Foreskin fibroblast (primary cell): ENCODE measurements at places on chromosomes 7 and 10.

DNA sequence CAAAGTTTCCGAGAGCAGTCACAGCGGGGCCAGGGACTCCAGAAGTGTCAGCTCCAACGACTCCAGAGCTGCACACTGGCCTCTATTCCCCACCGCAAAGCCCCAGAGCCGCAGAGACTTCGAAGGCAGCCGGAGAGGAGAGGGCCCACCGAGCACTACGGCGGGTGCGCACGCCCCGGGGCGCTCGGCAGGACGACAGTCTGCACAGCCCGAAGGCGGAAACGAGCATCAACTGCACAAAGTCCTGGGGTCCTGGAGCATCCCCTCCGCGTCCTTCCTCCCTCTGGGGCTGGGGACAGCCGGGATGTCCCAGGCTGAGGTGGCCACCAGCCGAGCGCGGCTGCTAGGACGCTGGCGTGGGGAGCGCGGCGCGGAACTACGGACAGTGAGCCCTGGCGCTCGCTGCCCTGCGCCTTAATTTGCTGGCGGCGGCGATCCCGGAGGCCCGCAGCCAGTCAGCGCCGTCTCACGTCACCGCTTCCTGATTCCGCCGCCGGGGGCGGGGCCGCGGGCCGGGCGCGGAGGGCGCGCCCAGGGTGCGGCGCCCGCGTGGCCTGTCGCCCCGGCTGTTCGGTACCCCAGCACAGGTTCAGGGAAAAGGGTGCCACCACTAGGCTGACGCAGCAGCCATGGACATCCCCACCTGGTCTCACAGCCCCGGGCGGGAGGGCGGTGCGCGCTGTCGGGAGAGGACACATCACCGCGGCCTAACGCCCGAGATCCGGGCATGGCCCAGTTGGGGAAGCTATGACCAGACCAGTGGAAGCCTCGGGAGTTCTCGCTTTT is at the start of gene TBX20:
Gene TBX20 (minus strand): TSS at position 391 of the 786 bp plus-strand sequence. CDS start 480 bp downstream, outside the sequence.
- peak; percentile 44 for DNase-seq

DNA sequence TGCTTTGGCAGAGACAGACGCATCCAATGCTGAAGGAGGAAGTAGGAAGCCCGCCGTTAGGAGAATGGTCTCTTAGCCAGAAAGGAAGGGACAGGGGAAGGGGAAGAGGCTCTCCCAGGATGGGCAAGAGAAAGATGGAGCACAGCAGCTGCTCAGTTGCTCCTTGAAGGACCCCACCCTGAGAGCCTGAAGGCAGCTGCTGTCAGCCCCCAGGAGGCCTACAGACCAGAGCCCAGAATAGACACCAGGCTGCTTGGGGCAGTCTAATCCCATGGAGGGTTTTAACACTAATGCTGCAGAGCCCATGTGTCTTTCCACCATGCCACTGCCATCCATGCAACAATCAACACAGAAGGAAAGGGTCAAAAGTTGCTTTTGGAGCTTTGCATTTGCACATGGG is 3.5 kb upstream of the C7orf33 start:
- DNase-seq: no peak

- DNase-seq: peak; percentile 67
These were observed at the start of gene BICC1 for GRCh38 chr10:58512491-58513187. BICC1 (plus strand) TSS chr10:58512872; CDS start chr10:58513144, 272 bp downstream.

DNA sequence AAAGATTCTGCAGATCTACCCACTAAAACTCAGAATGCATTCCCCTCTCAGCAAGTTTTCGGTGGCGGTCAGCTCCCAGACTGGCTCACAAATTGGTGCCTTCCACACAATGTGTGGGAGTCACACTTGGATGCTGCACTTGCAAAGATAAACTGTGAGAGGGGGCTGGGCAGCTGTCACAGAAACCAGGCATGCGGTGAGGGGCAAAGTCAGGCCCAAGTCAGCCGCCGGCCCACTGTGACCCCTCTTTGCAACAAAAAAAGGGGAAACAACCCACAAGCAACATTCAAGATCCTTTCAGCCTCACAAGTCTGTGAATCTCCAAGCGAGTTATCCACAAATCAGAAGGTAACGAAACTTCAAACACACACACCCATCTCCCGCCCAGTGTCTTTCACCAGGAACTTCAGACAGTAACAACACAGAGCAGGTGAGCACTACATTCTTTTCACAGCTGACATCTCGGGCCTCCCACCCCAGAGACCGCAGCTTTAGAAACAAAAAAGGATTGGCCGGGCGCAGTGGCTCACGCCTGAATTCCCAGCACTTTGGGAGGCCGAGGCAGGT is 32.0 kb downstream of the SNX8 start:
- peak; percentile 31 for DNase-seq

GRCh38 chr10:17128261-17128660 is 1.4 kb downstream of the CUBN start:
- no peak for DNase-seq

GRCh38 chr7:26046150-26046549 is 105.8 kb upstream of the NFE2L3 start:
- DNase-seq: no peak

- DNase-seq: no peak
These were observed 24.9 kb upstream of the NEBL start for GRCh38 chr10:20922033-20922432.

DNA sequence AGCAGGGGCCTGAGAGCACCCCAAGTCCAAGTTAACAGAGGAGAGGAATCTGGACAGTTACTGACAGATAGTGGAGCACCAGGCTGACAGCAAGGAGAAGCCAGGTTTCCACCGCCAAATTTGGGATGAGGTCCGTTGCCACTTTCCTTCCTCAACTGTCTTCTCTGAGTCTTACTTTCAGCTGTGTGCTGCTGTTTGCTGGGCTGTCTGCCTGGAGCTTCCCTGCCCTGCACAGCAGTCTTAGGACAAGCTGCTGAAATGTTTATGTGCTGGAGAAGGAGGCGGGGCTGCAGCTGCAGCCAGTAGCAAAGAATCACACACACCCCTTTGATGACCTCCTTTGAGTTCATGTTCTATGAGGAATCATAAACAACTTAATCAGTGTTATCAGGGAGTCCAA is 17.4 kb upstream of the CYP3A7 start:
- peak; percentile 81 for DNase-seq

GRCh38 chr7:90402785-90403173 is 482 bp upstream of the CLDN12 start:
- no peak for DNase-seq

GRCh38 chr7:94115316-94115715 is 111.2 kb upstream of the BET1 start:
- DNase-seq: no peak

DNA sequence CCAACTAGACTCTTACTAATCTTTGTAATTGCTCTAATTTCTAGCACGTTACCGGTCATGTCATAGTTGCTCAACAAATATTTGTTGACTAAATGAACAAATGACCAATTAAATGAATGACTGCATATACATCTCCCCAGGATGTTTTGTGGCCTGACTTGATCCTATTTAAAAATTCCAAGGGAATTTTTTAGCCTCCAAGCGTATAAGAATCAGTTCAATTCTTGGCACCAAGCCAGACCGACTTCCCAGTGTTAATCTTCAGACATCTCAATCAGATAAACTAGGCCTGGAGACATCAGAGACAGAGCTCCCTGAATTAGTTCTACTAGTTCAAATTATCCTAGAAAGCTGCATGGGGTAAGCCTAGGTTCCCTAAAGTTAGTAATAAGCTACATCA is 96.0 kb downstream of the GSAP start:
- DNase-seq: no peak

DNA sequence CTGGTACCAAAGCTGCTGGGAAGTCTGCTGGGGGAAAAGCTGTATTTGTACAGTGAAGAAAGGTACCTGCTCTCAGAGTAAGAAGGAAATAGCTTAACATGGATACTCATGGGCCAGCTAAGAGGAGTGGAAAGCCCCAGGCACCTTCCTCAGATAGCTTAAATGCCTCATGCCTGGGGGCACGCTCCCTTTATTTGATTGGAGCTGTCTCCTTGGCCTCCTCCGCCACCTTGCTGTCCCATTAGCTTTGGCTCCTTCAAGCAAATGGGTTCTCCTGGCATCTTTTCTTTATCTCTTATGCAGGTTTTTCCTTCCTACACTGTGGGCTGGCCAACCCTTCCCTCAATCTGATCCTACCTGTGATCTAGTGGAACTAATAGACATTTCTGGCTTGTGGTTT is 318.5 kb downstream of the SH2D4B start:
- DNase-seq: no peak

DNA sequence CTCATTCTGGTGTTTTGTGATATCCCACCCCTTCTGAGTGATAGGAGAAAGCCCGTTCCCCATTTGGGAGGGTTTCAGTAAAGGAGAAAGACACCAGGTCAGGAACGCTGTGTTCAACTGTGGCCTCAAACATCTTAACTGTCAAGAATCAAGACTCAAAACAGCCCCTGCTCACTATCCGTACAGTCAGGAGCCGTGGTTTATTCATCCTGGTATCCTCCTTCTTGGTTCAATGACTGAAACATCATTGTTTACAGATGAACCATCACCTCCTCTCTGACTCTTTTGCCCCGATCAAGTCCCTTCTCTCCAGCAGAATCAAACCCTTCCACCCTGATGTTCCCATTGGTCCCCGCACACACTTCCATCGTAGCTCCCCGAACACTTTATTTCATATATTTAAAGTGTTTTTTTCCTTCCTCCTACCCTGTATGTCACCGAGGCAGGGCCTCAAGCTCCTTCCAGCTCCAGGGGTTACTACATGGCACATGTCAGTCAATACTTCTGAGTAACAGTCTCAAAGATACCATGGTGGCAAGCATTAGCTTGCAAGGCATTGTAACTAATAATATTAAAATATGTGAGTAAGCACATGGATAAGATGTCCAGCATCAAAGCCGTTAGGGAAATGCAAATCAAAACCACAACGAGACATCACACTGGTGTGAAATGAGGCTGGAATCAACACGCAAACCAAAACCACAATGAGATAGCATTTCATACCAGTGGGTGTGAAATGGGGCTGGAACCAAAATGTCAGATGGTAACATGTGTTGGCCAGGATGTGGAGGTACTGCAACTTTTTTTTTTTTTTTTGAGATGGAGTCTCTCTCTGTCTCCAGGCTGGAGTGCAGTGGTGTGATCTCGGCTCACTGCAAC is 124.7 kb upstream of the C1QL3 start:
- no peak for DNase-seq

DNA sequence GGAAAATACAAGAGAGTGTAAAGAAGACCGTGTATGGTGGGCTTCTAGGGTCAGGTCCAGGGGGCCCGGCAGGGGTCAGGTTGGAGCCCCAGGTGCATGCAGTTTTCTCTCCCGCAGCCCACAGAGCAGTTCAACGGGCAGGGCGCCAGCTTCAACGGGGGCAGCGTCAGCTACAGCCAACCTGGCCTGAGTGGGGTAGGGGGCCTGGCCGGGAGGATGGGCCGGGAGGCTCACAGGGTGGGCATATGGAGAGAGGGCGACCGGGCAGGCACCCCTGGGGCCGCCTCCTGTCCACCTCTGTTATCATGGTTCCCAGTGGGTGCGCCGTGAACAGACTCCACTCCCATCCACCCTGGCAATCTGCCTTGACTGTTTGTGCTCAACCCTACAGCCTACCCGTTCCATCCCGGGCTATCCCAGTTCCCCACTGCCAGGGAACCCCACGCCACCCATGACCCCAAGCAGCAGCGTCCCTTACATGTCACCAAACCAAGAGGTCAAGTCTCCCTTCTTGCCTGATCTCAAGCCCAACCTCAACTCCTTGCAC is 11.5 kb downstream of the ZMIZ2 start:
- no peak for DNase-seq

GRCh38 chr10:13100349-13101294 is 659 bp downstream of the OPTN start:
- DNase-seq: peak; percentile 63

DNA sequence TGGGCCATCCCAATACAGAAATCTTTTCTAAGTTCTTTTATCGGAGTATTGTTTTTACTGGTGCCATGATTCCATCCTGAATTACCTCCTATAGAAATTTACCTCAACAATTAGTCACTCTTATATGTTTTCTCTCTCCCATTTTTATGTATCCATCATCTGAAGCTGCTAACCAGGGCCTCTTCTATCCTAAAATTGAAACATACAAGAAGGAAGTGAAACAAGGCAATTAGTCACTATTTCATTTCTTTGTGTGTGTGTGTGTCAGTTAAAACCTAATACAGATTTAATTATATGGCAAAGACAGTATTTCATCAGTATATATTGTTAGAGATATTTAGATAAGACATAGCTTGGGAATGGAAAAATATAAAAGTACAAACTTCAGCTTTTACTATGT is 148.4 kb upstream of the AHR start:
- DNase-seq: no peak

DNA sequence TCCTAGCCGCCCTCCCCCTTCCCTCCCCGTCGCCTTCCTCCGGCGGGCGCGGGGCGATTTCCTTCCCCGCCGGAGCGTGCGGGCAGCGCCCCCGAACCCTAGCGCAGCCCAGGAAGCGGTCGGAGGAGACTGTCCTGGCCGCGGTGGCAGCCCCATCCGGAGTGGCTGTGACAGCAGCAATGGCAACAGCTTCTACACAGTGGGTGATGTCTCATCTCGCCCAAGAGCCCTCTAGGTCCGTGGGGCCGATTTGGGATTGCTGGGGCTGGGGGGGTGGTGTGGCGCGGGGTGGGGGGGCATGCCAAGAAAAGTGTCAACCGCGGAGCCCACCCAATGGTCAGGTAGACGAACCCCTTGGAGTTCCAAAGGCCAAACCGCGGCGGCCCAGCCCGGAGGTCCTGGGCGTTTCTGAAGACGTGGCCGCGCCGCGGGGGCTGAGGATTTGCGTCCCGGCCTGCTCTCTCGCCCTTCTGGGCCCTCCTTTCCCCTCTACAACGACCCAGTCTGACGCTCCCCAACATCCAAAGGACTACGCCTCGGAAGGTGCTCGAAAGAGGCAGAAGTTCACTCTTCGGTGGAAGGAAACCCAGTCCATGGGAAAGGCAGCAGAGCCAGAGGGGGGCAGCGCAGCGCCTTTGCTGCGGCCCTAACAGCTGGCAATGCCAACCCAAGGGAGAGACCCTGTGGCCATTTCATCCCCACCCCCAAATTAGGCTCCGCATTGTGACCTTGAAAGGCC is 603 bp upstream of the TWIST1 start:
- DNase-seq: peak; percentile 77

- no peak for DNase-seq
These were observed 204.5 kb upstream of the CXCL12 start for GRCh38 chr10:44589181-44589943.

DNA sequence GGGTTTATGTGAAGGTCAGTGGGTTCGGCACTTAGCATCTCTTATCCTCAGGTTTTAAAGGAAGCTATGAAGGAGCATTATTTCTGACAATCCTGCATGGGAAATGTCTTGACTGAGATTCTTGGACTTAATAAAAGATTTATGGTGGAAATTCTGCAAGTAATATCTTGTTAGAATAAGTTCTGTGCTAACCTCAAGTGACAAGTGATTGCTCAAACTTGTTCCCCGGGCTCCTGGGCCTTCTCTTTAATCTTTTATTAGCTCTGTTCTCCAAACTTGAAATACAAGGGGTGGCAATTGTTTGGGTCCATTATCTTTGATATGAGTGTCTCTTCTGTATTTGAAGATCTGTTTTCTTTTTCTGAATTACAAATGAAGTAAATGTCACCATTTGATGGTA is 140.6 kb upstream of the CTBP2 start:
- no peak for DNase-seq
